ENCODE measurements at places on chromosomes 1 and 21.

GRCh38 chr1:97904534-97904933, 16.3 kb downstream of the DPYD start:
- no peak for DNase-seq

GRCh38 chr1:12087797-12088314, 24.8 kb downstream of the TNFRSF8 start:
- no peak for DNase-seq

DNA sequence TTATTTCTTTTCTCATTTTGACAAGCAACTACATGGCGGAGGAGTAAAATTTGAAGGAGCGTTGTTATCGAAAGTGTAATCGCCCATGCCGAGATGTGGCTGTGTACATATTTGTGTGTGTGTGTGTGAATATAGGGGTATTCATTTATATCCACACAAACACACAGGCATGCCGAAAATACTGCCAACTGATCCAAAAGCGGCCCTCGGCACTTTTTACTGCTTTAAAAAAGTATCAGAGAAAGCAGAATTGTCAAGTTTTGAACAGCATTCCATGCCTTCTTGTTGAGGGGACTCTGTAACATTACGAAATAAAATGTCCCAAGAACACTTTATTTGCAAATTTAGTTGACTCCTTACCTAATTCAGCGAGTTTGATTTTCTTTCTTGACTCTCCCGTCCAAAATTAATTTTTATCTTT, 1.1 kb downstream of the PBX1 start:
- no peak for DNase-seq

DNA sequence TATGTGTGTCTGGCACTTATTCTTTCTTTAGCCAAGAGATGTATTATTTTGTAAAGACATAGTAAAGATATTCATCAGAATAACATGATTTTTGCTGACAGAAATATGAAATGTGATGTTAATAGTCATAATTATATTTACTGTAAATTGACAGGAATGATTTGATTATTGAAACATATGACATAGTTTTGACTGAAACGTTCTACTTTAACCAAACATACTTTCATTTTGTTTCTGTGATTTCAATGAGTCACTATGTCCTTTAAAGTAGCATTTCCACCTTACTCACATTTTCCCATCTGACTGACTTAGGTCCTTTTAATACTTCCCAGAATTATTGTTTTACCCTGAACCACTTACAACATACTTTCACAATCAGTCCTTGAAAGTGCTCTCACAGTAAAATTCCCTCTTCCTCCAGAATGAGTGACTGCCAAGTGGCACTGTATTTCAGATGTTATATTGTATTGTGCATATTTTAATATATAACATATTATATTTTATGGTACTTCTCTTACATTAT, 437.9 kb downstream of the NCAM2 start:
- no peak for DNase-seq

GRCh38 chr1:921011-921837, 2.5 kb upstream of the SAMD11 start:
- no peak for DNase-seq

GRCh38 chr1:193629875-193630274, 443.5 kb upstream of the B3GALT2 start:
- DNase-seq: no peak

- DNase-seq: no peak
Measured at GRCh38 chr1:200869376-200869752, 3.4 kb upstream of the GPR25 start.

GRCh38 chr1:197986817-197987216, 69.6 kb downstream of the LHX9 start:
- no peak for DNase-seq

GRCh38 chr1:23425193-23425494, 596 bp upstream of the TCEA3 start:
- no peak for DNase-seq

- DNase-seq: no peak
Measured at GRCh38 chr1:2201062-2201461, 6.5 kb upstream of the FAAP20 start.

DNA sequence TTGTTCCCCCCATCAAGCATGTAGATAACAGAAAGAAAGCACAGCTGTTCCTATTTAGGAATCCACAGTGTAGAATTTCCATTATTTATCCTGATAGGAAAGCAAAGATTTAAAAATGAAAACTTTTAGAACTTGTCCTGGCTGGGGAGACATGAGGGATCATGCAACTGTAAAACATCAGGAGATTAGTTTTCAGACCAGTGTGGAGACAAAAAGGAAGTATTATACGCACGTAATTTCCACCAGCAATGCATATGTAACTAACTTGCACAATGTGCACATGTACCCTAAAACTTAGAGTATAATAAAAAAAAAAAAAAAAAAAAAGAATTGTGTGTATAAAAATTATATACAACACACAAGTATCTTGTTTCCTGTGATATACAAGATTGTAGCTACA, 172.4 kb downstream of the NEGR1 start:
- no peak for DNase-seq

- no peak for DNase-seq
Measured at GRCh38 chr1:6249739-6250689, 6.0 kb downstream of the HES3 start.

GRCh38 chr1:154406572-154406879, 1.4 kb downstream of the IL6R start:
- no peak for DNase-seq

DNA sequence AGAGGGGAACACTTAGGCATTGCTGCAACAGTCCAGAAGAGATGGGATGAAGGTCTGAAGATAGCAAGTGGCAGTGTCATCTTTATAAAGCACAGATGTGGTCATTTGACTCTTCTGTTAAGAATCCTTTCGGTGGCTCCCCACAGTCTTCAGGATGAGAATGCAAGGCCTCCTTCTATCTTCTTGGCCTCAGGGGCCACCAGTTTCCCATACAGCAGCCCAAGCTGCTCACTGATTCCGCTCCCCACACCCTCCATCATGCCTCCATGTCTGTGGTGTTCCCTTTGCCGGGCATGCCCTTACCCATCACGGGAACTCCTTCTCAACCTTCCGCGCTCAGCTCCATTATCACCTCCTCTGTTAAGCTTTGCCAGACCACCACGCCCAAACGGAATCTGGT, 16.1 kb upstream of the MFSD2A start:
- no peak for DNase-seq

DNA sequence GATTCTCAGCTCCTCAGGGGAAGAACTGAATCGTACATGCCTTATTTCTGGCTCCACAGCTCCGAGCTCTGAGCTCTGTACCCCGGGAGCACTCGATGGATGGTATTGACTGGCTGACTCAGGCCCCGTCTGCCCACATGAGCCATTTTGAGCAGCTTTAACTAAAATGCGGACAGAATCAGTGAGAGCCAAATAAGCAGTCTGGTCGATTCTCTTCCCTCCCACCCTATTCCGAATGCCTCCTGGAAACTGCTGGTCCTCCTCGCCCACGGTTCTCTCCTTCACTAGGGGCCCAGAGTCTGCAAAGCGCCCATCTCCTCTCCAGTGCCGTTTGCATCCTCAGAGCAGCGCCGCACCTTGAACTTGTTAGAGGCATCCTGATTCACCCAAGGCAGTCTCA, 125.9 kb upstream of the IRF2BP2 start:
- no peak for DNase-seq

DNA sequence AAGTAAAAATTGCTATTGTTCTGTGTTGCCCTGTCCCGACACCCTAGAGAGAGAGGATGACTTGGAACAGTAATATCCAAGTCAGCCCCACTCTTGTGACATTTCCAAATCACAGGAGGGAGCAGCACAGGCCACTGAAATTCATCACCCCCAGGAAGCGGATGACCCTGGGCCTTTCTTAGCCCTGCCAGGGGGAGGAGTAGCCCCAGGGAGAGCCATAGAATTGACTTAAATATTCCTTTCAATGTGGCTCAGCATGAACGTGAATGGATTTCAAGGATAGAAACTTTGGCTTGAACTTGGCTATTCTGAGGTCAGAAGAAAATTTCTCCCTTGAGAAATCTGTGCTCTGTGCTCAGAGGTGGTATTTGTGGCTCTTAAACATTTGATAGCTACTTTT, 80.6 kb downstream of the CENPF start:
- no peak for DNase-seq

GRCh38 chr1:65157546-65157941, 9.5 kb downstream of the AK4 start:
- DNase-seq: no peak

GRCh38 chr1:151967091-151967490, 26.6 kb downstream of the S100A10 start:
- DNase-seq: no peak

GRCh38 chr1:176820391-176821031, 344.0 kb downstream of the ASTN1 start:
- DNase-seq: no peak

DNA sequence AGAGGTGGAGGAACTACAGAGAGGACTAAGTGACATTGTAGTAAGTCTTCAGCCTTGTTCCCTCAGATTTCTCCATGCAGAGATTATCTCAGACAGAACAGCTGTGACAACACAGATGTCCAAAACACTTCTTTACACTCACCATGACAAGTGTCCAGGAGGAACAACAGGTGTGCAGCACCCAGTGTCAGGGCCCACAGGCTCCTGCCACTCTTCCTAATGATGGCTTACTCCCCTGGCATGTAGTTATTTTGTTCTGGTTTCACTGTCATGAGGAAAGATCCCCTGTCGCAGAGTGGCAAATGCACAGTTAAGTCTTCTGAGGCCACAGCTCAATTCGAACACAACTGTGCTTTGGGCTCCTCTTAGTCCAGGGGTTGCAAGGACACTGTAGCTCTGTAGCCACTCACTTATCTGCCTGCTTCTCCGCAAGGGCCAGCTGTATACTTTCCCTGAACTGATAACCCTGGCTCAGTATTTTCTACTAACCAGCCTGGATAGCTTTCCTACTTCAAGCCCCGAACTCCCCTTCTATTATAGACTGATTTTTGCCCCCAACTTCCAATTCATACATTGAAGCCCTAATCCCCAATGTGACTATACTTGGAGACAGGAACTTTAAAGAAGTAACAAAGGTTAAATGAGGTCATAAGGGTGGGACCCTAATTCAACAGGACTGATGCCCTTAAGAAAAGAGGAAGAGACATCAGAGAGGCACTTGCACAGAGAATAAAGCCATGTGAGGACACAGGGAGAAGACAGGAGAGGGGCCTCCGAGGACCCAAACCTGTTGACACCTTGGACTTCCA, 11.1 kb downstream of the PDZK1 start:
- no peak for DNase-seq

DNA sequence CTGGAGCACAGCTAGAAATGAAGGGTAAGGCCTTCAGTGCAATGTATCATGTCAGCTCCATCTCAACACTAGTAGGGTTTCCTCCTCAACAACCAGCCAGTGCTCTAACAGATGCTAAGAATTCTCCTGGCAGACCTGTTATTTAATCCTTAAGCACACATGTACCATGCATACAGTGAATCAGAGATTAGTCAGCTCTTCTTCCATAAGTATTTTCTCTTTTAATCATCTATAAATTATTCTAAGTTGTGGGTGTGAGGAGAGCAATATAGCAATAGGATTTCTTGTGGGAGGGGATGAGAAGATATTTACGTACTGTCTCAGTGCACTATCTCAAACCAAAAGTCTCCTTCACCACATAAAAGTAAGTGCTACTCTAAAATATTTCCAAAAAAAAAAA, 95.3 kb downstream of the COP1 start:
- DNase-seq: no peak

DNA sequence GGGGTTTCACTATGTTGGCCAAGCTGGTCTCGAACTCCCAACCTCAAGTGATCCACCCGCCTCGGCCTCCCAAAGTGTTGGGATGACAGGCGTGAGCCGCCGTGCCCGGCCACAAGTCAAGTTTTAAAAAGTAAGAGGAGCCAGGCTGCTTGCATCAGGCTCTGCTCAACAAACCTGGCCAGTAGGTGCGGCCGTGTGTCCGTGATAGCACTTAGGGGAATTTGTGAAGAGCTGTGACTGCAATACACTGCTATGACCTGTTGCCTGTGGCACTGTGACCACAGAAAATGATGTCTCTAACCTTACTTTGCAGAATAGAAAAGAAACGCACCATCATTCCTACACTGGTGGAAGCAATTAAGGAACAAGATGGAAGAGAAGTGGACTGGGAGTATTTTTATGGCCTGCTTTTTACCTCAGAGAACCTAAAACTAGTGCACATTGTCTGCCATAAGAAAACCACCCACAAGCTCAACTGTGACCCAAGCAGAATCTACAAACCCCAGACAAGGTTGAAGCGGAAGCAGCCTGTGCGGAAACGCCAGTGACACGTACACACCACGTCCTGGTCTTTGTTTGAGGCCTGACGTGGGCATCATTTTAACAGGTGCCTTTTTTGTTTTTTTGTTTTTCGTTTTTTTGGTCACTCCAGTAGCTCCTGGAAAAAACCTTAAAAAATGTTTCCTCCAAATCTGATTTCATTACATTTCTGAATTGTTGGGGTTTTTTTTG, 16.7 kb downstream of the C1orf174 start:
- no peak for DNase-seq

- DNase-seq: no peak
Measured at GRCh38 chr1:104028416-104029035, 278.8 kb downstream of the AMY1C start.

DNA sequence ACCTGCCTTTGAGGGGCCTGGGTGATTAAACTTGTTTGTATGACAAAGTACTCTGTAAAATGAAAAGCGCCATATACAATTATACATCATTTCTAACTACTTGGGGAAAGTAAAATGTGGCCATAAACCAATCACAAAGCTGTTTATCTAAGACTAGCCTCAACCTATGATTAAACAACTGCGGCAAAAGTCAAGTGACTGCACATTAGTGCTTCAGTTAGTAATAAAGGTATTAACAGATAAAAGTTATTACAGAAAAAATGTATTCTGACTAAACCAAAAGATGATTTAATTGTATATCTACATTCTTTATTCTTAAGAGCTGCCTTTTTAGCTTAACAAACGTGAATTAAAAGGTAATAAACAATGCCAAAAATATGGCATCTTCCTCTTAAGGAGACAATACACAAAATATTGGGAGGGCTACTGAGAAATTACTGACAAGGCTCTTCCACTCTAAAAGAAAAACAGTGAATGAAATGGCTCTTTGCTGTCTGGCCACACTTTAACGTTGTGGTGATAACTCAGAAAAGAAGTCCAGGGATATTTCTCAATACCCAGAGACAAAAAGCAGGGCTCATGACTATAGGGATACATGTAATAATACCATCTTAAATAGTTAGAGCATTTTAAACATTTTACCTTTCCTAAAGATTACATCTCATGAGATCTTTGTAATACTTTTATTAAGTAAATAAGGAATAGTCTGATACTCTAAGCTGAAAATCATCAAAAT, 8.6 kb downstream of the ARHGAP29 start:
- no peak for DNase-seq

DNA sequence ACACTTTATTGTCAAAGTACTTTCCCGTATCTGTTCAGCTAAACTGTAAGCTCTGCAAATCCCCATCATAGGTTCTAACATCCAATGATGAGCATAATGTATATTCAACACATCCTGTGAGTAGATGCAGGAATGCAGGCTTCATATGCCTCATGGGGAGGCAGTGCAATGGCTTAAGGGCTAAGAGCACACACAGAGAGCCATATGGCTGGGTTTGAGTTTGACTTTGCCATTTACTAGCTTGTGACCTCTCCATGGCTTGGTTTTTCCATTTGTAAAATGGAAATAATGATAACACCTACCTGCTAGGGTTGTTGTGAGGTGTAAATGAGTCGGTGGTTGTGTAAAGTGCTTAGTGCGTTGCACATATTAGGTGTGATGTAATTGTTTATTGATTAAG, 13.4 kb downstream of the RCSD1 start:
- no peak for DNase-seq

GRCh38 chr1:184031409-184032107, 6.0 kb downstream of the COLGALT2 start:
- DNase-seq: no peak

All from T follicular helper cell (primary cell).